ENCODE measurements at places on chromosomes 6 and 20.

GRCh38 chr6:124057461-124057860, 253.8 kb downstream of the NKAIN2 start:
- DNase-seq: no peak

GRCh38 chr6:17482711-17483110, 89.3 kb downstream of the CAP2 start:
- DNase-seq: no peak

DNA sequence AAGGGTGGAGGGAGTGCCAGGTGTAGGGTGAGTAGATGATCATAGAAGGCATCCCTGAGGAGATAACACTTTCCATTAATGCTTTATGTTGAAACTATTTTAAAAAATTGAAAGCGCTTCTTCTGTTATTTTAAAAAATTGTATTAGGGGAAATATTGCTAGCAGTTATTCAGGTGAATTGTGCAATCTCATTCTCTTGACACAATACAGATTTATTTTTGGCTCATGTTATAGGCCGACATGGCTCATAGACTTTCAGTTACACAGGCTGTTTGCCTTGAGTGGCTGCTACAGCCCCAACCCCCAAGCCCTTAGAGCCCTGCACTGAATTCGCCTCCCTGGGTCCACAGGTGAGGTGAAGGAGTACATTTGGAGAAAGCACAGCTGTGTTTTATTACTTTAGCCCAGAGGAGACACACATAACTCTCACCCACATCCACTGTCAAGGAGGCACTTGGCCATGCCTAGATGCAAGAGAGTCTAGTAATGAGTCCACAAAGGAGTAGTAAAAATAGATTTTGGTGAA, 228.2 kb downstream of the RFPL4B start:
- no peak for DNase-seq

- DNase-seq: no peak
Measured at GRCh38 chr6:117906507-117906957, 532 bp upstream of the SLC35F1 start.

- no peak for DNase-seq
Measured at GRCh38 chr20:48096957-48097890, 311.9 kb upstream of the SULF2 start.

DNA sequence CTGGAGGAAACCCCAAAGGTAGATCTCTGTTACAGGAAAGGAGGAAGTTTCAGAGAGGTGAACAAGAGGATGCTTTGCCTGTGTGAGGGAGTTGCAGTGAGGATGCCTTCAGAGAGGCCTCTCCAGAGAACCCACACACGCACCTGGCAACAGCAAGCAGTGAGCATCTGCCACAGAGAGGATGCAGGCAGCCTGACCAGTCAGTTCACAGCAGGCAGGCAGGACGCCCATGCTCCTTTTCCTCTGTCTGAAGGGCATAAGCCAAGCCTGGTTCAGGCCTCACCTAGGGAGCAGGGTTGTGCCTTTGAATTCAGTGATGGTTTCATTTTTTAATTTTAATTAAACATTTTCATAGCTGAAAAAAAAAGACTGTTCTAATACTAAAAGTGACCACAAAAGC, 346.0 kb upstream of the MARCKS start:
- DNase-seq: no peak

DNA sequence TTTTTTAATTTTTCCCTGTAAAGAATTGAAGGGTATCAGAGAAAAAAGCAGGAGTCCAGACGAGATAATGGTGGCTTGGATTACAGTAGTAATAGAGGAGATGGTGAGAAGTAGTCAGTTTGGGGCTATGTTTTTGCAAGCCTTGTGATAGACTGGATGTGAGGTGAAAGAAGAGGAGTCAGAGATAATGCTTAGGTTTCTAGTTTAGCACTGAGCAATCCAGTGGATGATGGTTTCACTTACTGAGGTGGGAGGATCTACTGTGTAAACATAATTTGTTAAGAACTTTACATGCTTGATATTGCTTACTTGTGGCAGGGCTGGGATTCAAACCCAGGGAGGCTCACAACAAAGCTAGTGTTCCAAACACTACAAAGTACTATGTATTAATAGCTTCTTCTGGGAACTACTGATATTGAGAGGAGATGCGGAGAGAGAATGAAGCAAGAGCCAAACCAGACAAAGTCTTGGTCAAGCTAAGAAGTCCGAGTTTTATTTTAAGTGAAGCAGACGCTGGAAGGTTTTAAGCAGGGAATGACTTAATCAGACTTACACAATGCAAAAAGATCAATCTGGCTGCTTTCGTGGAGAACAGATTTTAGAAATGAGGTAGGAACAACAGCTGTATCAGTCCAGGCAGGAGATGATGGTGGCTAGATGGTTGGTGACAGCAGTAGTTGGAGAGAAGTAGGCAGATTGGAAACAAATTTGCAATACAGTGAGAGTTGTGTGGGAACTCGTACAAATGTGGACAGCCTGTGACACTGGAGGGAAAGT, 58.0 kb downstream of the ZFAND3 start:
- DNase-seq: no peak

- DNase-seq: no peak
Measured at GRCh38 chr6:43666196-43666920, 21.2 kb downstream of the MRPS18A start.

DNA sequence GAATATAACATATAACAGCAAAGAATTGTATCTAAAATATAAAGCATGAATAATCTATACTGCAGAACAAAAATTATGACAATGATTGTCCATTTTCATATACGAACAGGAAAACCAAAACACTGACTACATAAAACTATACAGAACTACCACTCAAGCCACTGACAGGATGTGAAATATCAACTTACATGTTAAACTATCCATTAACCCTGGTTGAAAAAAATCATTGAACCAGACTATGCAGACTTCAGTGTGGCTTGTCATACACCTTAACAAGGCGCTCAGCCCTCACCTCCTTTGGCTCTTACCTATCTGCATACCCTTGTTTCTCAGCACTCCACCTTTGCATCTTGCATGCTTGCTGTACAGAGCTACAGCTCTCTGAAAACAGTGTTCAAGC, 34.9 kb downstream of the ASCC3 start:
- no peak for DNase-seq

DNA sequence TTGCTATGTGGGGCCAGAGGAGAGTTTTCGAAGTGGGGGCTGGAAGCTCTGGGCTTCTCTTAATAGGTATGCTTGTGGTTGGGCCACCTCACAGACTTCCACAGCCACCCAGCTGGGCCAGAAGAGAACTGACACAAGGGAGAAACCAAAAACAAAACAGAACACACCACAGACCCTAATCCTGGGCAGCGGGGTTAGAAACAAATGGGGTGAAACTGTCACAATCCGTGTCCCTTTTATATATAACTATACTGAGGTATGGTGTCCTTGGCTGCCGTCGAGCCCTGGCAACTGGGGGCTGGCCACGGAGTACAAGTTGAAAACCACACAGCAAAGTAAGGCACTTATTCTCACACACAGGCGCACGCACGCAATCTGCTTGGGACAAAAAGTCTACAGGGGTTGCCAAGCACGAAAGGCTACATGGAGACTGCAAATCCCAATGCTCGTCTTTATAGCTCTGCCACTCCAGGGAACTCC, 78.3 kb downstream of the TRAM2 start:
- no peak for DNase-seq

- DNase-seq: no peak
Measured at GRCh38 chr6:31465718-31466117, 32.2 kb upstream of the MICB start.

DNA sequence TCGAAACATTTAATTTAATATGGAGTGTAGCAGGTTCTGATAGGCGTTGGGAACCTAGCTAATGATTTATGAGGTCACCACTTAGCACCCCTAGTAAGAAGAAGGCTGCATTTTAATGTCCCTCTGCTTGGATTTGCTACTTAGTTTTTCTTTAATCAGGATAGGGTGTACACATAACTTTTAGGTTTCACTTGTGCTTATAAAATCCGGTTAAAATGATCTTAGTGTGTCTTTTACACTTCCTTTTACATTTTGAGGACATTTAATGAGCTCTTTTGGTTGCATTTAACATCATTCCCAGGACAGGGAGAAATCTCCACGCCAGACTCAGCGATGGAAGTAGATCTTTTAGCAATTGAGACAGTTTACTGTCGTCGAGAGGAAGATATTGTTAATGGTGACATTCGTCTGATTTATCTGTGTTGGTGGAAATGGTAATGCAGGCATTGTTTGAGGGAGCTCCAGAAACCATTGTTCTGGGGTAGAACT, 5.6 kb downstream of the TFAP2A start:
- DNase-seq: no peak

GRCh38 chr6:45756606-45757005, 259.1 kb downstream of the CLIC5 start:
- DNase-seq: no peak

GRCh38 chr6:35014341-35014740, 125.3 kb downstream of the ANKS1A start:
- DNase-seq: no peak

DNA sequence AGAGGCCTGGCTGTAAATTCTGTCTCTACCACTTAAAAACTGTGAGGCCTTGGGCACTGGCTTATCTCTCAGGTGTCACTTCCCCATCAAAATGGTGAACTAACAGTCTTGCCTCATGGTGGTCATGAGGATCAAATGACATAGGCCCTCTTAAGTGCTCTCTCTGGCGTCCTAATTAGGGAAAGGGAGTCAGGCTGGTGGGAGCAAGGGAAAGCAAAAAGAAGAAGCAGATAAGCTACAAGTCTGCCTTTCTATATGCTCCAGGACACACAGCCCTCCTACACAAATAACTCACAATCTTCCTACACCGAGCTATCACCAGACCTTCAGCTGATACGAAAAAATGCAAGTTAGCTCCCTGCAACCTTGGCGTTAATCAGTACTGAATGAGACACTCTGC, 19.5 kb upstream of the SLC22A16 start:
- no peak for DNase-seq

- no peak for DNase-seq
Measured at GRCh38 chr20:21936720-21937380, 231.4 kb downstream of the PAX1 start.

DNA sequence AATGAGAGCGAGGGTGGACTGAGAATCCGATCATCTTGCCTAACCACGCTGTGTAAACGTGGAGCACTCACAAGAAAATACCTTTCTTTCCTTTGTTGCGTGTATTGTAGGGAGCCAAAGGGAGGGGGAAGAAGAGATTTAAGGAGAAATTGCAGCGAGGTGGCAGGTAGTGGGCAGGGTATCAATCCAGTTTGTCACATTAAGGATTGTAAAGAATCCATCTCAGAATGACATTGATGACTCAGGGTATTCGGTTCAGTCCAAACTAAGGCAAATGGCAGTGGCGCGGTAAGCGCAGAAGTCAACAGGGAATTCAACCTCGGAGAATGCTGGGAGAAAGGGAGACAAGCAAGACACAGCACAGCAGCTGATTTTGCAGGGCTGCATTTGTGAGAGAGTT, 146.2 kb downstream of the ID4 start:
- no peak for DNase-seq

DNA sequence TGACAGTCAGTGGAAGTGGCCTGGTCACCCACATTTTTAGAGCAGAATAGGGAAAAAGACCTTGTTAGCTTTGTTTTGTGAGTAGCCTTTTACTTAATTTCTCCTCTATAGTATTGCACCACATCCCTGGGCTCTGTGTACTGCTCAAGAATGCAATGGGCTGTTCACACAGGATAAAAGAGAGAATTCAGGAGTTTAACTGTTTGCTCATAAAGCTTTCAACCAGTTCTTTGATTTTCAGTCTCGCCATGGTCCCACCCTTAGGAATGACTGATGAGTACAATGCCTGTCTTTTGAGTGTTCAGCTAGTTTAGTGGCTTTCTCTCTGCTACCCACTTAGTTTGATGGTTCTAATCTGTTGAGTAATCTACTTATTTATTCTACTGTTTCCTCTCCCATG, 129.7 kb downstream of the PLG start:
- no peak for DNase-seq

DNA sequence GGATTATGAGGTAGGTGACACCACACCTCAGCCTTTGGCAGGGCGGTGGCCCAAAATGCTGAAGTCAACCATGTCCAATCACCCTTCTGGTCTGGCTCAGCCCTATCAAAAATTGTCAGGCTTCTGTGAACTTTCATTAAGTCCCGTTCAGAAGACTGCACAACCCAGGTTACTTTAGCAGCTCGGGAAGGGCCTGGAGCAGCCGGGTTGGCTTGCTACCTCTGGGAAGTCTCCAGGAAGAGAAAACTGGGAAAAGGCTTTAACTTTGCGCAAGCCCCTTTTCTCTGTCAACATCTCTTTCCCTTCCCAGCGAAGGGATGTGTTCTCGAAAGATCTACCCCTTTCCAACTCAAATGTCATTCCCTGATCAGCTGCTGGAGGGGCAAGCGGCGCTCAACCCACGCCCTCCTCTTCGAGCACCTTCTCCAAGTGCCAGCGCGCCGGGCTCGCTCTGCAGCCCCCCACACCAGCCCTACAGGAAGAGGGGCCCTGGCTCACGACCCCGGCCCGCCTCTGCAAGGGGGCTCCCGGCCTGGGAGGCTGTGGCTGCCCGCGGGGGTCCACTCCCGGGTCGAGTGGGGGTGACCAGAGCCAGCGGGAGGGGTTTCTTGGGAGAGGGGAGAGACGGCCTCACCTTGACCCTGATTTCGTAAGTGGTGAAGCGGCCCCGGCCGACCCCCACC, 573 bp downstream of the SNX3 start:
- DNase-seq: peak; percentile 5

DNA sequence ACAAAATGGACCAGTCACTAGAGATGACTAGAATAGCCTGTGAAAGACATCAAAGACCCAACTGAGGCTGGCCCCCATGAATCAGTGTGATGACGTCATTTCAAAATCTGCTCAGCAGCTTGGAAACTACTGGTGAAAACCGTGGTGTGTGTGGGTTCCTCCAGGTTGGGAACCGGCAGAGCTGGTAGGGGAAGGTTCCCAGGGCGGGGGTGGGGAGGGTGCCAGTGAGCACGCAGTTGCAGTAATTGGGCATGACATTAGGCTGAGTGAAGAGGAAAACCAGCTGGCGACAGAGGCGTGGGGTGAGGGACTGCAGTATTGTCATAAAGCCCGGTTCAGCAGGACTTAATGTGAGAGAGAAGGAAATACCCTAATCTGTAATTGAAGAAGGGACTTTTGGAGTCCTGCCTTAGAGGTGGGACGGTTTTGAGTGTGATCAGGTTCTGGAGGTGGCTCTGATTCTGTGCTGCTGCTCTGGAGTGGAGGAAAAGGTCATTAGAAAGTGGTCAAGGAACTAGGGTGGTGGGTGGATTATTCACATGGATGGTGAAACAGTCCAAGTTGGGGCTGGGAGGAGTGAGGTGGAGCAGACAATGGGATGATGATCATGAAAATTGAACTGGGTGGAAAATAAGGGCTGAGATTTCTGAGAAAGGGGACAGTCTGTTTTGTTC, 52.0 kb upstream of the MTHFD1L start:
- DNase-seq: no peak

- DNase-seq: no peak
Measured at GRCh38 chr6:130593200-130593599, 227.4 kb downstream of the TMEM200A start.
